ENCODE measurements at places on chromosomes 12 and 14.

DNA sequence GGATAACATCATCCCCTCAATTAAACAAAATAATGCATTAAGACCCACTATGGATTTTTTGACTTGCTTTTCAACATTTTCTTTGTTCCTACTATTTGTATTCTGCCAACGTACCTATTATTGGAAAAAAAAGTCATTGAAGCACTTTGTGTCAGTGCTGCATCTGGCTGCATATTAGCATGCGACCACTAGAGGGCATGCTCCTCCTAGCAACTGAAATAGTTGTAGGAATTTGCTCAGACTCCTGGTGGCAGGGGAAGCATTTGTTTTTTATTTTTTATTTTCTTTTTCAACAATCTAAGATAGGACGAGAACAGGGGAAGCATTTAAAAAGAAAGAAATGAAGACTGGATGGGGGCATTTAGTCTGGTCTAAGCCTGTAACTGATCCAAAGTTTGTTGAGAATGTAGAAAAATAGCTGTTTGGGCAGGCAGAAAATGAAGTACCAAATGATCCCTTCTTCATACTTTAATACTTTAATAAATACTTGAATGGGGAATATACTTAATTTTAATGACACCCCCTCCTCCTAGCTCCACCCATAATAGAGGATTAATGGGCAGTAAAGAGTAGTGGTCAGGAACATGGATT, 14.5 kb upstream of the CLEC4A start:
- peak; percentile 19 for DNase-seq

DNA sequence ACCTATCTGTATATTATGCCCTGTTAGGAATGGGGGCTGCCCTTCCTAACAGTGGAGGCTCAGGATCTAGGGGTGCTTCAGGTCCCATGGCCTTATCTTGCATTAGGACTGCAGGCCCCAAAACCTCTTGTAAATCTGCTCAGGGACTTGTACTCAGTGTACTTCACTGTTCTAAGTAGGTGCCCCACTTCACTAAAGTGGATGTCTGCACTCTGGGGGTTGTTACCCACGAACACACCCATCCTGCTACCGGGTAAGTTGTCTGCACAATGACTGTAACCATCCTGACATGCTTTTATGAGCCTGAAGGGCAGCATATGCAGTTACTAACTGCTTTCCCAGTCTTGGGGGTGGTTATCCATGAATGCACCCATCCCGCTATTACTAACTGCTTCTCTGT, 163.0 kb downstream of the PTCSC3 start:
- no peak for DNase-seq

DNA sequence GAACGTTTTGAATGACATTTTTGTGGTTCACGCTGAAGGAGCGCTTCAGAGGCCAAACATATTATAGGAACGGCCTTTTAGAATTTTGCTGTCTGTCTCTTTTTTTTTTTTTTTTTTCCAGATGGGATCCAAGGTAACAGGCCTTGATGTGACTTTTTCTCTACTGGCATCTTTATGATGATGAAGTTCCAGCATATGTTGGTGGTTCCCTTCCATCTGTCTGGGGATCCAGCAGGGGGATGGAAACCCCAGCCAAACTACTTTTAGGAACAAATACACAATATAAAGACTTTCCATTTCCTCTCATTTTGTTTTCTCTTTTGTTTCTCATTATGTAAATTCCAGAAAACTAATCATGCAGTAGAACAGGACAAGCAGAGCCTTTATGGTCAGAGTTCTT, 239.3 kb upstream of the PRICKLE1 start:
- no peak for DNase-seq

GRCh38 chr12:114682785-114683708, 928 bp downstream of the TBX3 start:
- DNase-seq = no peak

DNA sequence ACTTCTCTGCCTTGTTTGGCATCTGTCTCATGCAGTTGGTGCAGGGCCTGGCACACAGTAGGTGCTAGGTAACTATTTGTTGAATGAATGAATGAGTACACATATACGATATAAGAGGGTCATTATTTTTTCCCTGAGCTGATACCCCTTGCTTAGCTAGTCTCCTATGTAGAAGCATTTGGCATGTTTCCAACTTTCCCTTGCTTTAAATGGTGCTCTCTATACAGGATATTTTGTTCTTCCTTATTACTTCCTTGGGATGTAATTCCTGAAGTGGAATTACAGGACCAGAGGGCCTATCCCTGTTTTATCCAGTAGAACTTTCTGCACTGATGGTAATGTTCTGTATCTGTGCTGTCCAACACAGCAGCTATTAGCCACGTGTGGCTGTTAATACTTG, 250.1 kb upstream of the PWP1 start:
- no peak for DNase-seq

GRCh38 chr14:98035396-98035795, 1236.6 kb downstream of the BCL11B start:
- DNase-seq = no peak

DNA sequence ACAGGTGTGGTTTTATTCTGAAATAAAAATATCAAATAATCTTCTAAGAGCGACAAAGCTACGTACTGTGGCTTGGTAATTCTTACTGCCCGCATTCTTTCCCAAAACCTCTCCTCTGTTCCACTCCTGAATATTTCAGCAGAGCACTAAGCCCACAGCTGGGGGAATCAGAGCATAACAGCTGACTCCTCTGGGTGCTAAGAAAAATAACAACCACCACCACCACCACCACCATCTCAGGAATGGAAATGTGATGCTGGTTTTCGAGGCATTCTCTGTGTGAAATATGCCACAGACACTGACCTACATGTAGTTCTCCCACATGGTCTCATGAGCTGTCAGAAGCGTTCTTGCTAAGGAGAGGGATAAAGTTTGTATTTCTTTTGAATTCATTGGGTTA, 183.7 kb downstream of the BMP4 start:
- no peak for DNase-seq

DNA sequence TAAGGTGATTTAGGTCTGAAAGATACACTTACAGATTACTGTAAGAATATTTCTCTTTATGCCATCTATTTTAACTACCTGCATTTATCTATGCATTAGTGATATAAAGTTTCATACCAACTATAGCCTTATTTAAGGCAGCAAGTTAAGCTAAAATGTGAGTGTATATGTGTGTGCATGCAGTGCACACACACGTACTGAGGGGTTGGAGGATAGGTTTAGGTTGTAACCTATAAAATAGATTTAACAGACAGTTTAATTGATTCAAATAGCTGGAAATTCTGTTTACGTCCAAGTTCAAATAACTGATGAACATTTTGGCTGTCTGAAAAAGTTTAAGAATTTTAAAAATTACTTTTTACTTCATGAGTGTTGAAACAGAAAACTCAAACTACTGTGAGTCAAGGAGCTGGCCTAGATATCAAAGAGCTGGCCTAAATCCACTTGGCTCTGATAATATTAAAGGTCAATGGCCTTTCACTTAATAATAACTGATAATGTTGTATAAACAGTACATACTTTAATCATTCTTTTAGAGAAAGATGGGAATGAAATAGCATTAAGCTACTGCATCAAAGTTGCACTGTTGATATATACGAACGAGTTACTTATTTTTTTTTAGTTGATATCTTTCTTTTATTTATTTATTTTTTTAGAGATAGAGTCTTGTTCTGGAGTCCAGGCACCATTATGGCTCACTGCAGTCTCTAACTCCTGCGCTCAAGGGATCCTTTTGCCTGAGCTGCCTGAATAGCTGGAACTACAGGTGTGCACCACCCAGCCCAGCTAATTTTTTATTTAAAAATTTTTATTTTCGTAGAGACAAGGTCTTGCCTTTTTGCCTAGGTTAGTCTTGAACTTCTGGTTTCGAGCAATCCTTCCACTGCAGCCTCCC, 13.8 kb upstream of the KCNJ8 start:
- DNase-seq = no peak

DNA sequence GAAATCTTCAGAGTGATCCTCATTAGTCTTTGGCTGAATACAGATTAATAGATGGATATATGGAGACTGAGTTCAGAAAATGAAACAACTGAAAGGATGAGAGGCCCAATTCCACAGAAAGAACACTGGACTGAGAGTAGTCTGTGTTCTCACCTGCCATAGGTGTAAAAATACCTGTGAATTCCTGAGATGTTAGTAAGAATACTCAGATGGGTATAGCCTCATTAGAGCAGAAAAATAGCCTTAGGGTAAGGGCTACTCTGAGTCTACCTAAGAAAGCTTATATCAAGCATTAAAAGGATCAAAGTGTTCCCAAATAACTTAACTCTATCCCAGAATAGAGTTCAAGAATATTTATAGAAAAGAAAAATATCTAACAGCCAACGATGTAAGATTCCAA, 1510.3 kb upstream of the SEL1L start:
- DNase-seq = no peak
